ENCODE measurements at places on chromosomes 2 and 18. TPM values are rescaled to one million over a fixed set of nuclear protein-coding genes. Genes with fewer than 3 reads are reported as not detected.
A peak's percentile ranks its signal among the peaks of the same experiment; 100 is the strongest.

CFC1 gene
- total RNA-seq = not detected

ARHGEF33 gene
- total RNA-seq = 5.5 TPM

LYPD6B gene
- total RNA-seq = 12.4 TPM

CYP27C1 gene
- total RNA-seq = 0.06 TPM

GLB1L gene
- 18.1 TPM for total RNA-seq

ABCG5 gene
- total RNA-seq = 0.09 TPM

RIT2 gene
- not detected for total RNA-seq

GRCh38 chr2:88692187-88692586 lies 714 bp downstream of the RPIA start:
- no peaks in the 10 kb centered on the region for H3K27me3 ChIP-seq
- no peak for DNase-seq
- peaks cover 10% of the 10 kb centered on the region for H3K4me1 ChIP-seq
- H3K36me3 ChIP-seq = no peaks in the 10 kb centered on the region

DNA sequence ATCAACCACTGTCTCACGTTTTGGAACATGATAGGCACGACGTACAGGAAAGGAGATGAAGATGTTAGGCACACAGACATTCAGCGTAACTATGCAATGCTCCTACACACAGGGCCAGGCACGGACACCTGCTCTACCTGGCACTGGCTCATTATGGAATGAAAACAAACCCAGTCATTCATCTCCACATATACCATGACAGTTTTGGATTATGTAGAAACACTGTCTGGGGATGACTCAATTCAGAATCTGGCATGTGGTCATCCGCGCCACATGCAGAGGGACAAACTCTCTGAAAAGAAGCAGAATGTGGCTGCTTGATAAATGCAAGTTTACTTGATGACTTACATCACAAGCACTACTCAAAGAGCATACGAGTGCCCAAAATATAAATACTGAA lies 29.5 kb upstream of the NFU1 start:
- peaks cover 11% of the 10 kb centered on the region for H3K36me3 ChIP-seq
- no peak overlapping the region for H3K4me3 ChIP-seq
- peaks cover 3% of the 10 kb centered on the region for H3K27me3 ChIP-seq

DNA sequence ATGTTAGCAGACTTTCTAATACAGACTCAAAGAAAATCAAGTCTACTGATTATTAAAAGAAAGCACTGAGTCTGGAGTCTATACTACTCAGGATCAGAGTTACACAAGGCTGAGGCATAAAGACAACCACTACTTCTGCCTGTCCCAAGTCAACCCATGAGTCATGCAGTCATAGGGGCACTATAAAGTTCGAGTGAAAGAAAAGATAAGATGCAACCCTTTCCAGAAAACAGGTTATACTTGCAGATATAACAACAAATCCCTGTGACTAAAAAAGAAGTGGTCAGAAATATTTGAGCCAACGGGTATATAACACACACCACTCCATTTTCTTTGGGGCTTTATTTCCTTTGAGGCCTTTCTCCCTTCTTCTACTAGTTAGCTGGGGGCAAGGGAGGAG lies 18.6 kb upstream of the SCRN3 start:
- no peaks in the 10 kb centered on the region for H3K4me1 ChIP-seq
- no peak for DNase-seq
- no peak overlapping the region for H3K4me3 ChIP-seq
- H3K27me3 ChIP-seq = no peaks in the 10 kb centered on the region

- H3K4me1 ChIP-seq = no peaks in the 10 kb centered on the region
- no peaks in the 10 kb centered on the region for H3K36me3 ChIP-seq
- H3K4me3 ChIP-seq = peak overlapping the region; percentile 48
- peak overlapping the region; percentile 81 for H3K27ac ChIP-seq
Observed at GRCh38 chr2:219252570-219252899, 508 bp upstream of the TUBA4B start.

DNA sequence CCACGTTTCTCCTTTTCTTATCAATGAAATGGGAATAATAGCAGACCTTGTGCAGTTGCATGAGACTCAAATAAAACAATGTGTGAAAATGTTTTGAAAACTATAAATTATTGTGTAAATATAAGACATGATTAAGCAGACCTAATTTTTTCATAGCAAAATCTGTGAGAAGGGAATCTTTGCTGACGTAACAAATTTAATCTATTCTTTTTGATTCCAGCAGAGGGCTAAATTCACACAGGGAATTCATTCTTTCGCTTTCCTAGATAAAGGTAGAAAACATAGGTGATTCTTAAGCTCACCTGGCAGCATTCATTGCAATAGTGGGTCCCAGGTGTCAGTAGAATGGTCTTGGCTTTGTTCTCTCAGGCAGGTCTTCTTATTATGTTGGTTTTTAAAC lies 450.0 kb upstream of the GCFC2 start:
- H3K27me3 ChIP-seq = no peaks in the 10 kb centered on the region
- no peak for DNase-seq
- no peak overlapping the region for H3K27ac ChIP-seq
- no peak overlapping the region for H3K4me3 ChIP-seq
- H3K4me1 ChIP-seq = no peaks in the 10 kb centered on the region

DNA sequence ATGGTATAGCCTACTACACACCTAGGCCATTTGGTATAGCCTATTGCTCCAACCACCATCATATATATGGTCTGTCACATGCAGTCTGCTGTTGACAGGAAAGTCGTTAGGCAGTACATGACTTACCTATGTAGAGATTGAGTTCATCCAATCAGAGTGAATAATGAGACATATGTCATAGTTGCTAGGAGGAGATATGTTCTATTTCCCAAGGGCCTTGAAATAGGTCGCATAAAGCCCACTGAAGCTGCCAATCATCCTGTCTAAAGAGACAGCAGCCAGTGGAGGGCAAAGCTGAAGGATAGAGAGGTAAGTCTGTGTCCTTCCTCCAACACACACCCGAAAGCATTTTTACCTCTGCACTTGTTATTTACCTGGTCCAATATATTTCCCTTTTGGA lies 263.4 kb downstream of the PTPRM start:
- no peak for DNase-seq
- no peaks in the 10 kb centered on the region for H3K27me3 ChIP-seq
- no peak overlapping the region for H3K27ac ChIP-seq
- no peak overlapping the region for H3K4me3 ChIP-seq

GRCh38 chr2:1511455-1511854 lies 98.2 kb downstream of the TPO start:
- no peaks in the 10 kb centered on the region for H3K27me3 ChIP-seq
- no peaks in the 10 kb centered on the region for H3K36me3 ChIP-seq
- H3K4me1 ChIP-seq = no peaks in the 10 kb centered on the region
- no peak for DNase-seq

- H3K27me3 ChIP-seq = no peaks in the 10 kb centered on the region
- H3K36me3 ChIP-seq = no peaks in the 10 kb centered on the region
- H3K27ac ChIP-seq = no peak overlapping the region
- DNase-seq = peak; percentile 12
Observed at GRCh38 chr18:13894531-13894930, 20.8 kb downstream of the MC2R start.

GRCh38 chr2:127579231-127579630 lies 43.7 kb downstream of the MYO7B start:
- no peaks in the 10 kb centered on the region for H3K27me3 ChIP-seq
- H3K4me1 ChIP-seq = no peaks in the 10 kb centered on the region
- H3K4me3 ChIP-seq = no peak overlapping the region

GRCh38 chr18:14944838-14945237 lies 196.9 kb downstream of the ANKRD30B start:
- H3K27ac ChIP-seq = no peak overlapping the region
- no peaks in the 10 kb centered on the region for H3K36me3 ChIP-seq
- no peak for DNase-seq
- no peaks in the 10 kb centered on the region for H3K4me1 ChIP-seq
- no peak overlapping the region for H3K4me3 ChIP-seq
- H3K27me3 ChIP-seq = no peaks in the 10 kb centered on the region

- peak; percentile 95 for DNase-seq
- peaks cover 32% of the 10 kb centered on the region for H3K4me1 ChIP-seq
- H3K4me3 ChIP-seq = no peak overlapping the region
- H3K27ac ChIP-seq = no peak overlapping the region
- no peaks in the 10 kb centered on the region for H3K27me3 ChIP-seq
Observed at GRCh38 chr2:201235860-201236811, 24.2 kb upstream of the CASP8 start.

DNA sequence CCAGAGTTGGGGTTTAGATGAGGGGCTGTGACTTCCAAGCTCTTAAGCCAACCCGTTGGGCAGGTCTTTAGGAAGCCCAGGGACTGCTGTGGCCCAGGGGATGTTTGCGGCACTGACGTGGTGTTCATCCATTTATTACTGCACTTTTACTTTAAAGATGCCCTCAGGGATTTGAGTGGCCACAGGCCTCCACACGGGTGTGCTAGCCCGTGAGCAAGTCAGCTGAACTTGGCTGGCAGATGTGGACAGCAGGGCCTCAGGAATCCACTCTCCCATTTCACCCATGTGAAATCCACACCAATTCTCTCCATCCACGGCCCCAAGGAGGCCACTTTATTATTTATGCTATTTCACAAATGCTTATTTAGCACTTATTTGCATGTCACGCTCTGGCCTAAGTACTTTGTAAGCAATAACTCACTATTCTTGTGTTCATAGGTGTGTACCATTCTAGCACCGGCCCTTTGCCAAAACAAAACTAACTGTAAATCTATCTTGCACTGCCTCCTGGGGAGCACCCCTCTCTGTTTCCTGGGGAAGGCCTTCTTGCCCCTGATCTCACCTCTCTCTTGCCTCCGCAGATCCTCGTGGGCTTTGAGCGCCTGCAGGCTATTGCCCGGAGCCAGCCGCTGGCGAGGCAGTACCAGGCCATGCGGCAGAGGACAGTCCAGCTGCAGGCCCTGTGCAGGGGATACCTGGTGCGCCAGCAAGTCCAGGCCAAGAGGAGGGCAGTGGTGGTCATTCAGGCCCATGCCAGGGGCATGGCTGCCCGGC lies 39.1 kb upstream of the GPR17 start:
- H3K27me3 ChIP-seq = no peaks in the 10 kb centered on the region
- H3K4me1 ChIP-seq = no peaks in the 10 kb centered on the region
- no peak overlapping the region for H3K27ac ChIP-seq
- H3K4me3 ChIP-seq = no peak overlapping the region
- no peaks in the 10 kb centered on the region for H3K36me3 ChIP-seq

GRCh38 chr2:239355139-239355538 lies 45.7 kb downstream of the HDAC4 start:
- peaks cover 9% of the 10 kb centered on the region for H3K36me3 ChIP-seq
- no peaks in the 10 kb centered on the region for H3K27me3 ChIP-seq
- H3K27ac ChIP-seq = no peak overlapping the region
- H3K4me3 ChIP-seq = no peak overlapping the region
- H3K4me1 ChIP-seq = no peaks in the 10 kb centered on the region

DNA sequence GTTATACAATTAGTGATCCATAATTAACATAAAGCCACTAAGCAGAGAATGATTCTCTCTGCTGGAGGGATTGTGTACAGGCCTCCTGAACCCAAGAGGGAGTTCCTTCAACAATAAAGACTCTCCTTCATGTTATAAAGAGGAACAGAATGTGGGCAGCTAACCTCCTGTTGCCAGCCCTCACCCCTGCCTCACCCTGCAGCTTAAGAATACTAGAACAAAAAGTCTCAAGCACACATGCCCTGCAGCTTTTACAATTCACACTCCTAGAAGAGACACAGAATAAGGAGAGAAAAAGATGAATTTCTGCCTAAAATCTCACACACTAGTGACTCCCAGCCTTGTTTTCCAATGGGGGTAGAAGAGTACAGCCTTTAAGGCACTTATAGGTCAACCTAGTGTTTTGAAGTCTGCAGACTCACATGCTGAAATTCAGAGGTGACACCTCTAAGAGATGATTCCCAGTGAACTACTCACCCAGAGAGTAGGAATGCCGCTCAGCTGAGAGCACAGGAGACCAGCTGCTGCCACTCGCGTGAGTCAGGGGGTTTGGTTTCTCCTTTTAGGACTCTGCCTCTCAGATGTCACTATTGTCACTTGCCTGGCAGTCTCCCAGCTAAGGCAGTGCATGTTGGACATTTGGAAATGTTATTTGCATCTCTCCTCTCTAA lies 32.5 kb upstream of the IL1RL1 start:
- no peak overlapping the region for H3K4me3 ChIP-seq
- H3K36me3 ChIP-seq = no peaks in the 10 kb centered on the region
- DNase-seq = no peak
- no peaks in the 10 kb centered on the region for H3K4me1 ChIP-seq
- H3K27ac ChIP-seq = no peak overlapping the region

DNA sequence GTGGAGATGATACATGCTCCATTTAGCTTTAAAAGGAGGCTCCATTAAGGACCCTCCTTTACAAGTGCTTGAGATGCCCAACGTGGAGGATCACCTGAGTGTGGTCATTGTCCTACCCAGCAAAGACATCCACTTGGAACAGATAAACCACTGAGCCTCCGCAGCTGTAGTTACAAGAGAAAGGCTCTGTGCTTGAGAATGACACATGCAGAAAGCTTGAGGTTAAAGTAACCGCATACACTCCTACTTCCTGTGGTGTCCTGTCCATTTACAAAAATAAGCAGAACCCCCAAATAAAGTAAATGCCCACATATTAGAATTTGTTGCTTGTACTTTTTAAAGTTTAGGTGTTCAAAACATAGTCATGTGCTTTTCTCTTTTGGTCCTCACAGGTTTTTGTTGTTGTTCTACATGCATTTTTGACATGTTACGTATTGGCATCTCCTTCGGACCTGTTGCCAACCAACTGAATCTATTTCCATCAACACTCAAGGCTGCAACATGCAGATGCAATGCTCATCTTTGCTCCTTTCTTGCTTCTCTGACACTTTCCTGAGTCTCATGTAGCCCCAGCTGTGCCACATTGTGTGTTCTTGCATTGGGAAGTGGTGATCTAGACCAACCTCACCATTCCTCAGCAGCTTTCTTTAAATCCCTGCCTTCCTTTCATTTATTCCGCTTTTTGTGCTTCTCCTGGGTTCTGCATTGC lies 56.0 kb downstream of the SERPINB7 start:
- no peak overlapping the region for H3K4me3 ChIP-seq
- H3K27ac ChIP-seq = no peak overlapping the region
- no peaks in the 10 kb centered on the region for H3K36me3 ChIP-seq
- H3K27me3 ChIP-seq = no peaks in the 10 kb centered on the region
- DNase-seq = no peak

DNA sequence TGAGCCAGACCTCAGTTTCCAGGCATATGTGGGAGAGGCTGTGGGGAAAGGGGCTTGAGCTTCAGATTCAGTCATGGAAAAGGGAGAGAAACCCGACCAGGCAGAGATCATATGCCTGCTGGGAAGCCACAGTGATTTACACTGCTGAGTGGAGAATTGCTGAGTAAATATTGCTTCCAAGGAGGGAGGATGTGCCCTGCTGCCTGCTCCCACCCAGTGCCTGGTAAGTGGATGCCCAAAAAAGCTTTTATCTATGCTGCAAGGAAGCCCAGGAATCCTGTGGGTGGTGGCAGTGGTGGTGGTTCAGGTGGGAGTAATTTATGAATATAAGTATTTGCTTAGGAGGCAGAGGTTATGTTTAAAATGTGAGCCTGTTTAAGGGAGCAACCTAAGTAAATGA lies 39.5 kb downstream of the INO80C start:
- H3K27ac ChIP-seq = peak overlapping the region; percentile 55
- no peak for DNase-seq
- H3K4me3 ChIP-seq = no peak overlapping the region
- peaks cover 5% of the 10 kb centered on the region for H3K4me1 ChIP-seq
- H3K36me3 ChIP-seq = no peaks in the 10 kb centered on the region

All from lung (tissue), 17 donors.